Fibroblast of lung (primary cell): ENCODE measurements at places on chromosomes 11 and 22.

DNA sequence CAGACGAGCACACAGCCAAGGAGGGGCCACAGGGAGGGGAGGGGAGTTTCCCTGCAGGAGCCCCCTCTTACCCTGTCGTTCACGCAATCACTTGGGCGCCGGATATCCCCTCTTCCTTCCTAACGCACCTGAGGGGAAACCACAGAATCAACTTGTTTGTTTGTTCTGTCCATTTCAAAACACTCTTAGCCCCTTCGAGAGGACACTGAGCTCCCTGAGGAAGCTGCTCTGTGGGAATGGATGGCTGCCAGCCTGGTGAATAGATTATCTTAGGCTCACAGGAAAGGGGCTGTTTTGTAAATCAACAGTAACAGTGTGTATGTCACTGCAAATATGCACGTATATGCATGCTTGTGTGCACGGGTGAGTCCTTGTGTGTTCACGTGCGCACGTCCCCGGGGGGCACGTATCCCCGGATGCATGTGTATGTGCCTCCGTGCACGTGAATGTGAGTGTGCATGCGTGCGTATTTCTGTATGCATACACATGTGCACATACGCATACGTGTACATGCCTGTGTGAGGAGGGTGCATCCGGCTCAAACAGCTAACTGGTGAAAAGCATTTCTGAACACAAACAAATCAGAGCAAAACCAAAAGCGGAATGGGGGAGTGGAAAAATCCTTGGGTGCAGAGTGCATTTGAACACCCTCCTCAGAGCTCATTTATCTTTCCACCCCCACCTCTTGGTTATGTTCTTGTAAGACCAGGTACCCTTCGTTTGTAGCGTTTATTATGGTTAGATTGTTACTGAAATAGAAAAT is 7.2 kb downstream of the ARSA start:
- no peak for DNase-seq

DNA sequence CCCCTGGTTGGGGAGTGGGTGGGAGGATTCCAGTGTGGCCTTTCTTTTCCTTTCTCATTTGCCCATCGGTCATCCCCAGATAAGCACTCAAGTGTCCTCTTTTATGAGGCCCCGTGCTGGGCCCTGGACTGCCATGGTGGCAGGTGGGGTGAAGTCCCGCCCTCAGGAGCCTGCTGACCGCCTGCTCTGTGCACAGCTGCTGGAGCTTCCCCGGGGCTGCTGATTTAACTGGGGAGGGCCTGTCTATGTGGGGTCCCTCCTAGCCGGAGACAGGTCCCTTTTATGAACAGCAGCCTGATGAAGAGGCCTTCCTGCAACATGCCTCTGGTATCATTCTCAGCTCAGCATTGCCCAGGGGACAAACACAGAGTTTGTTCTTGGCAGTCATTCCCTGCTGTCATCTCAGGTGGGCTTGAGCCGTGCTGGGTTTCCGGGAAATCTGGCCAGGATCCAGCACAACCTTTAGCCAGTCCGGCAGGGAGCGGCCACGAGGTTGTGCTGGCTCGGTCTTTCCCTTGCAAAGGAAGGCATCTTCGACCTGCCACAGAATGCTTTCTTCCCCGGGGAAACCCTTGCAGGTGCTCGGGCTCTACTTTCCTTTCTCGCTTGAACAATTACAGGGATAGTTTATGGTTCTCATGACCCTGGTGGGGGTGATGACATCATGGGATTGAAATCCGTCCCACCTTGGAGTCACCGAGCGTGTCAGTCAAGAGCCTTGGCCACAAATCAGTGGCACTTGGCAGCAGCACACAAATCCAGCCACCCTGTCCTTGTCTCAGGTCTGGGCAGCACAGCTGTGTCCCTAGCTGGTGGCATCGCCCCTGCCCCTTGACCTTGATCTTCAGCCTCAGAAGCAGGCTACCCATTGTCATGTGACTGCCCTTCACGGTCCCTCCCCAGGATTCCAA is 20.1 kb downstream of the ST14 start:
- DNase-seq, result no peak

DNA sequence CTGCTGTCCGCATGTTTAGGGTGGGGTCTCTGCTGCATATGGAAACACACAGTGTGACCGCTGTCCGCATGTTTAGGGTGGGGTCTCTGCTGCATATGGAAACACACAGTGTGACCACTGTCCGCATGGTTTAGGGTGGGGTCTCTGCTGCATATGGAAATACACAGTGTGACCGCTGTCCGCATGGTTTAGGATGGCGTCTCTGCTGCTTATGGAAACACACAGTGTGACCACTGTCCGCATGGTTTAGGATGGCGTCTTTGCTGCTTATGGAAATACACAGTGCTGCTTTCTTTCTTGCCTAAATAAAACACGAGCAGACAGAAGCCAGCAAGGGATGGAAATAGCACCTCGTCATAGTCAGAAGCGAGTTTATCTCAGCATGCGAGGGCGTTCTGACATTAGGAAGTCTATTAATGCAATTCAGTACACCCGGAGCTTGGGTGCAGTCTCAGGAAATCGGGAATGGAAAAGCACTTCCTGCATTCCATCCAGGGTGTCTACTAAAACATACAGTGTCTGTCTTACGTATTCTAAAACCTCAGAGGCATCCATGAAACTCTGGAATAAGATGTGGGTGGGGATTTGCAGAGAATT is 32.6 kb upstream of the TOLLIP start:
- DNase-seq, result peak; percentile 33

- DNase-seq, result no peak
Measured at GRCh38 chr11:101759771-101760450, 154.9 kb upstream of the CEP126 start.

DNA sequence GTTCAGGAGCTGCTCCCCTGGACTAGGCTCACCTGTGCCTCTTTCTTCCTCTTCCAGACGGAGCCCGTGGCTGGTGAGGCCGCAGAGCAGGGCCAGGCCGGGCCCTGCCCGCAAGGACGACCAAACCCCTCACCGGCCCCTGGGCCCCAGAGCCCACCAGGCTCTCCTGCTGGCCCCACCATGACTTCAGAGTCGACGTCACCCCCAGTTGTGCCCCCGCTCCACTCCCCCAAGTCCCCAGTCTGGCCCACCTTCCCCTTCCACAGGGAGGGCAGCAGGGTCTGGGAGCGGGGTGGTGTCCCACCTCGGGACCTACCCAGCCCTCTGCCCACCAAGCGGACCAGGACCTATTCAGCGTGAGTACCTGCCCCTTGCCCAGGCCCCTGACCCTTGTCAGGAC is 11.0 kb downstream of the CSDC2 start:
- no peak for DNase-seq

GRCh38 chr11:125312812-125313211 is 148.3 kb downstream of the PKNOX2 start:
- no peak for DNase-seq

- DNase-seq, result peak; percentile 20
Measured at GRCh38 chr11:106309070-106309684, 231.7 kb downstream of the AASDHPPT start.

GRCh38 chr11:116177521-116178210 is 595.1 kb downstream of the BUD13 start:
- DNase-seq, result peak; percentile 8

- no peak for DNase-seq
Measured at GRCh38 chr11:643849-644738, 7.0 kb downstream of the DRD4 start.

- DNase-seq, result no peak
Measured at GRCh38 chr22:21835378-21835777, 32.1 kb downstream of the MAPK1 start.
